SK-N-MC (cell line): ENCODE measurements at places on chromosomes 7 and 10.
A peak's percentile ranks its signal among the peaks of the same experiment; 100 is the strongest.

DNA sequence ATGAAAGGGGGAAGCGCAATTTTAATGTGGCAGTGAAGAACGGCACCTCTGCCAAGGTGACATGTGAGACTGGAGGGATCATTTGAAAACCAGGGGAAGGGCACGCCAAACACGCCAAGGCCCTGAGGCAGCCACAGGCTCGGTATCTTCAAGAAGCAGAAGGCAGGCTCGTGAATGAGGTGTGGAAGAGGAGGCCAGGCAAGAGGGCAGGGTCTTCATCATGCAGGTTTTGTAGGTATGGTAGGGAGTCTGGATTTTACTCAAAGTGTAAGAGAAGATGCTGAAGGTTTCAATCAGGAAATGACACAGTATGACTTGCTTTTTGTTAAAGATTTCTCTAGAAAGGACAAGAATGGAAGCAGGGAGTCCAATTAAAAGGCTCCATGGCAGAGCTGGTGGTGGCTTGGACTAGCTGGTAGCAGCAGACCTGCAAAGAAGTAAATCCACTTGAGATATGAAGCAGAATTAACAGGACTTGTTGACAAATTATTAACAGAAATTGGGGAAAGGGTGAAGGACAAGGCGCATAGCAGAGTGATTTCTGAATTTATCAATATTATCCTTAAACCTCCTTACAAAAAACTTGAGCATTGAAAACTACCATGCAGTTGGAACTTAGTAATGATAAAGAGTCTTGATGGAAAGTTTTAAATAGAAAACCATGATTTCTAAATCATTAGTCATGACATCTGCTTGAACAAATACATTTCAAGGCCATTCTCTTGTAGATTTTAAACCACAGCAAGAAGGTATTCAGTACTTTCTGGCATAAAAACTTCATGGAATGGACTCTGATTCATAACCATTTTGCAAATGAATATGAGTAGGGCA is 70.4 kb downstream of the COA1 start:
- no peak for DNase-seq

DNA sequence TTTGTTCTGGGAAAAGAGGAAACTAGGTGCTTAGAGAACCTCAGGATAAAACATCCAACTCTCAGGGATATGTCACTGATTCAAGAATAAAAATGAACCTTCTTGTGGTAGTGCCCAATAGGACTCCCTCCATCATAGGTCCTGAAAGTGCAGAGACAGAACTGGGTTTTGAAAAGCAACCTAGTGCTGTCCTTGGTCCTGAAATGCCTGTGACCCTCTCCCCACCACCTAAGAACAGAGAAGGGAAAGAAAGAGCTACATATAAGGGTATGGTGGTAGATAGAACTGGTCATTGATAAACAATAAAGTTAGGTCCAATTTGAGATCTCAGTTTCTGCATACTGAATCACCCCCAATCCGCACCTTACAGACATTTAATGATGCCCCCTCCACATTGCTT is 953.3 kb downstream of the XPNPEP1 start:
- DNase-seq: peak; percentile 16

- DNase-seq: no peak
These were observed 30.0 kb upstream of the SLIT1 start for GRCh38 chr10:97215619-97216260.

DNA sequence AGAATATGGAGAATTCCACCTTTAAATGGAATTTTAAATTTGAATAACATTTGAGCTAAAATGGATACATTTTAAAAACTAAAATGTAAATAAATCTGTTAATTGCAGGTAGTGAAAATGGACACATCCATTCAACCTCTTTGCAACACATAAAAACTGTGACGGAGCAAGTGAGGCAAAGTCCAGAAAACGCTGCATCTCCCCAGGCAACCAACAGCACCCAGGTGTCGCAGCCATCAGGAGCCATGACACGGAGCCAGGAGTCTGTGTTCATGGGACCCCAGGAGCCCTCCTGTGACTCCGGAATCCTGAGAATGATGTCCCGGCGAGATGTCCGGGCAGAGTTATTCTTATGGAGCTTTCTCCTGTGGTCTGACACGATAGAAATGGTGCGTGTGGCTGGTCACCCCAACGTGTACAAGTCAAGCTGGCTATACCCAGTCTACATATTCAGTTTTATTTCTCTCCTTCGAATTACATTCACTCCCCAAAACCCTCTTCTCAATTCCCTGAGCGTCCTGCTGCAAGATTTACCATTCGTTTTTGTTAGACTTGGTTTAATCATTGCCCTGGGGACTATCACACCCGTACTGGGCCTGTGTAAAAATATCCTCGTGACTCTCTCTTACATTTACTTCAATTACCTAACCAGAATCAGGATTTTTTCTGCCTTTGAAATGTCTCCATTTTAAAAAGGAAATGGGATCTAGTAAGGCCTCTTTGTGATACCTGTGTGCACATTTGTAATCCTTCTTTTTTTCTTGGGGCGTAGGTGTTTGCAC is 13.1 kb upstream of the MRC1 start:
- no peak for DNase-seq

- DNase-seq: no peak
These were observed 266.9 kb downstream of the RPS24 start for GRCh38 chr10:78300526-78300925.

DNA sequence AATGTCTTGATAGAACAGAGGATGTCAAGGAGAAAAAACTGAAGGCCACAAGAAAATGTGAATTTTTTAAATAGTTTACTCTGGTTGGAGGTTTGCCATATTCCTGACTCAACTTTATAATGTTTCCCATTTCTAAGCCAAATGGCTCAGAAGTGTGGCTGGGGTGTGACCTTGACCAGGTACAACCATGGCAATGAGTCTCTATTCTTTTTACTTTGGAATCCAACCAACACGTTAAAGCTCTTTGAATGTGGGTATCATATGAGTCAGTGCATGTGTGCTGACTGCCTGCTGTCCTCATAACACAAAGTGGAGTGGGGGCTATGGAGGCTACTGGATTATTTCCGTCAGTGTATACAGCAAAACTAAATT is 33.5 kb upstream of the DLD start:
- DNase-seq: no peak
